ENCODE measurements at places on chromosomes 1 and 21.

DNA sequence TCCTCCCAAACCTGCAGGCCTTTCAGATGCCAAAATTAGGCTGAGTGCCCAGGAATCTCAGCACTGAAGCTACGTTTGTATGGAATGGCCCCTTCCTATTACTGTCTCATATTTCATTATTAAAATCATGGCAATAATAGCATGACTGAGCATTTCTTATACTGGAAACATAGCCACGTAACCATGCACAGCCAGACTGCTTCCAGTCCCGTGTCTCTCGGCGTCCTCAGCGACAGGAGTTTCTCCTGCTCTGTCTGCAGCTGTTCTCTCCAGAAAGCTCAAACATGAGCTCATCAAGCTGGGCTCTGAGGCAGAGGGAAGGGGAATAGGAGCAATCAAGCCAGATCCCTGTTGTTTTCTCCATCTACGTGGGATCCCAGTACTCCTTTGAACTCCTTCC, 104.0 kb downstream of the CDC7 start:
- no peak overlapping the region for H3K4me3 ChIP-seq
- DNase-seq: no peak
- H3K27ac ChIP-seq: no peak overlapping the region
- no peaks in the 10 kb centered on the region for H3K27me3 ChIP-seq
- H3K4me1 ChIP-seq: no peaks in the 10 kb centered on the region
- H3K36me3 ChIP-seq: no peaks in the 10 kb centered on the region

- no peaks in the 10 kb centered on the region for H3K4me1 ChIP-seq
- no peak overlapping the region for H3K27ac ChIP-seq
- DNase-seq: no peak
- no peaks in the 10 kb centered on the region for H3K27me3 ChIP-seq
- H3K4me3 ChIP-seq: no peak overlapping the region
- no peaks in the 10 kb centered on the region for H3K36me3 ChIP-seq
These were observed 32.2 kb downstream of the EVI5 start for GRCh38 chr1:92752719-92753118.

DNA sequence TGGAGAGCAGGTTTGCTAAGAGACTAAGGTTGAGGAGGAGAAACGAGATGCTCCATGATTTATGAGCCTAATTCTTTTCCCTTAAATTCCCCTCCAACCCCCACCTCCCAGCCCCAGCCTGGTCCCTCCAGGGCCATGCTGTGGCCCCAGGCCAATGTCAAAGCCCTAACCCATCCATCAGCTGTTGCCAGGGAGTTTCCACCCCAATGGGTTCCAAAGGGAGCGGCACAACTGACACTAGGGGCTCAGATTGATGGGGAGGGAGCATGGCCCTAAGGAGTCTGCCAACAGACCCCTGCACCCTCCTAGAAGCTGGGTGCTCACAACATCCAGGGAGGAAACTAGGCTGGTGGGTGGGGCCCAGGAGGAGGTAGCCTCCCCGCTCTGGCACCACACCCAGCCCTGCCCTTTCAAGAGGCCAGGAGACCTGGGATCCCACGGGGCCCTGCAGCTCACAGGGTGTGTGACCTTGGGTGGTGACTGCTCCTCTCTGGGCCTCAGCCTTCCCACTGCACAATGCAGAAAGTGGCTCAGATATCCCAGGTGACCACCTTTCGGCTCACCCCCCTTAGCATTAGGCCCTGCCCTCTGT, 12.9 kb downstream of the AHDC1 start:
- H3K27ac ChIP-seq: peak overlapping the region; percentile 86
- H3K4me3 ChIP-seq: no peak overlapping the region
- H3K36me3 ChIP-seq: no peaks in the 10 kb centered on the region
- DNase-seq: no peak

DNA sequence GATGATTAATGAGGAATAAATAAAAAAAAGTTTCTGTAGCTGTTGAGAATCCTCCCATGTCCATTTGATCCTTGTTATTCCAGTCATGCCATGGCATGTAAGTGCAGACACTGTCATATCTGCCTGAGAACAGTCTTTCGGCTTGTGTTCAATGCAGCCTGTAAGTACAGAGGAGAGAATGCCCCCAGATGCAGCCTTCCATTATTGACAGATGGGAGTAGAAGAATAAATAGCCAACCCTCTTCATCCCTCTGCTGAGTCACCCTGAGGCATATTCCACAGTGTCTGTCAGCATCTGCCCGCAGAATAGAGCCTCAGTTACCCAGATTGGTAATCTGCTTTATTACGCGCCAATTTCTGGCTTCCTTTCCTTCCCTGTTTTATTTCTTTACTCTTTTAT, 139.4 kb downstream of the LRRC7 start:
- no peaks in the 10 kb centered on the region for H3K27me3 ChIP-seq
- peaks cover 8% of the 10 kb centered on the region for H3K4me1 ChIP-seq
- H3K27ac ChIP-seq: no peak overlapping the region
- H3K36me3 ChIP-seq: no peaks in the 10 kb centered on the region
- DNase-seq: no peak

GRCh38 chr1:110798691-110799256, 74.2 kb upstream of the CD53 start:
- no peaks in the 10 kb centered on the region for H3K27me3 ChIP-seq
- H3K4me3 ChIP-seq: no peak overlapping the region
- no peaks in the 10 kb centered on the region for H3K36me3 ChIP-seq
- no peak for DNase-seq
- H3K27ac ChIP-seq: no peak overlapping the region
- H3K4me1 ChIP-seq: no peaks in the 10 kb centered on the region

DNA sequence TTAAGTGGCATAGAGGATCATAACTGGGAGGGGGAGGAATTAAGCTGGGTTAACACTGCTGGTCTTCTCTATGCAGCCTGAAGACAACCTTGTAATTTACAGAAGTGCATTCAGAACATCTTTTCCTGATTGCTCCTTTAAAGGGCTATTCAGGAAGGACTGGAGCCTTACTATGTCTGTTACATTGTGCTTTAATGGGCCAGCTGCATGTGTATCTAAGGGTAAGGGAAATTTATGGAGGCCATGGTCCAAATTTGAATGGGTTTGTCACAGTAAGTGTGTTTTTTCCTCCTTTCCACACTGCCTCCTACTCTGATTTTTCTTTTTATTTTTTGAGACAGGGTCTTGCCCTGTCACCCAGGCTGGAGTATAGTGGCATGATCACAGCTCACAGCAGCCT, 19.6 kb downstream of the C1orf21 start:
- H3K4me3 ChIP-seq: no peak overlapping the region
- H3K36me3 ChIP-seq: no peaks in the 10 kb centered on the region
- H3K4me1 ChIP-seq: no peaks in the 10 kb centered on the region
- no peak for DNase-seq
- no peaks in the 10 kb centered on the region for H3K27me3 ChIP-seq

DNA sequence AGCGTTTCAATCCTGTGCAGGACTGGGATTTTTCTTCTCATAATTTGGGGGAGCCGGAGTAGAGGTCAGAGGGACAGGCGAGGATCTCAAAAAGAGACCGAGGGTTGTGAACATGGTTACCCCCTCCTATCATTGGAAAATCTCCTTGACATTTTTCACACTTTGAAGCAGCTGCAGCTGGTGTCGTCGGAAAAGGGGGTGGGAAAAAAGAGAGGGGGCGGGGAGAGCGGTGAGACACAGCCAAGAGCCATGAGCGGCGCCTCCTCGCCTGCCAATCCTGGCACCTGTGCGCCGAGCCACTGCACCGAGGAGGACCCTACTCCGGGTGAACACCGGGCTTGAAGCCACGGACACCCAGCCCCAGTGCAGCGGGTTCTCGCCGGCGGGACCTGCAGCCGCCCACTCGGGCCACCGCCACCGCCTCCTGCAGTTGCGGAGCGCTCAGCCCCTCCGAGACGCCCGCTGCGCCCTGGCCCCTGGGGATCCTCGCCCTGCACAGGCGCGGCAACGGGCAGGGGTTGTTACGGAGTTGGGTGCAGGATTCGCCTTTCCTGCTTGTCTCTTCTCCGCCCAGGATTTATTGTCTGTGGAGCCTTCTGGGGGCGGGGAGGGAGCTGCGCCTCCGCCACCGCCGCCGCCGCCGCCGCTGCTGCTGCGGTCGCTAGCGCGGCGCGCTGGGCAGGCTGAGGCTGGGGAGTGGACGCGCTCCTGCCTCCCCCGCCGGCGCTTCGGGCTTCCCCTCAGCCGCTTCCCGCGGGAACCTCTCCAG, at the start of gene LRRC7:
Gene LRRC7, plus strand, starts transcription at position 271 of the 769 bp plus-strand sequence. CDS start 718 bp downstream, outside the sequence.
- H3K27me3 ChIP-seq: no peaks in the 10 kb centered on the region
- no peaks in the 10 kb centered on the region for H3K36me3 ChIP-seq
- peaks cover 8% of the 10 kb centered on the region for H3K4me1 ChIP-seq
- DNase-seq: no peak

GRCh38 chr1:183048087-183049085, 25.2 kb downstream of the LAMC1 start:
- no peak for DNase-seq
- H3K4me3 ChIP-seq: no peak overlapping the region
- peaks cover 23% of the 10 kb centered on the region for H3K4me1 ChIP-seq
- H3K27ac ChIP-seq: no peak overlapping the region

DNA sequence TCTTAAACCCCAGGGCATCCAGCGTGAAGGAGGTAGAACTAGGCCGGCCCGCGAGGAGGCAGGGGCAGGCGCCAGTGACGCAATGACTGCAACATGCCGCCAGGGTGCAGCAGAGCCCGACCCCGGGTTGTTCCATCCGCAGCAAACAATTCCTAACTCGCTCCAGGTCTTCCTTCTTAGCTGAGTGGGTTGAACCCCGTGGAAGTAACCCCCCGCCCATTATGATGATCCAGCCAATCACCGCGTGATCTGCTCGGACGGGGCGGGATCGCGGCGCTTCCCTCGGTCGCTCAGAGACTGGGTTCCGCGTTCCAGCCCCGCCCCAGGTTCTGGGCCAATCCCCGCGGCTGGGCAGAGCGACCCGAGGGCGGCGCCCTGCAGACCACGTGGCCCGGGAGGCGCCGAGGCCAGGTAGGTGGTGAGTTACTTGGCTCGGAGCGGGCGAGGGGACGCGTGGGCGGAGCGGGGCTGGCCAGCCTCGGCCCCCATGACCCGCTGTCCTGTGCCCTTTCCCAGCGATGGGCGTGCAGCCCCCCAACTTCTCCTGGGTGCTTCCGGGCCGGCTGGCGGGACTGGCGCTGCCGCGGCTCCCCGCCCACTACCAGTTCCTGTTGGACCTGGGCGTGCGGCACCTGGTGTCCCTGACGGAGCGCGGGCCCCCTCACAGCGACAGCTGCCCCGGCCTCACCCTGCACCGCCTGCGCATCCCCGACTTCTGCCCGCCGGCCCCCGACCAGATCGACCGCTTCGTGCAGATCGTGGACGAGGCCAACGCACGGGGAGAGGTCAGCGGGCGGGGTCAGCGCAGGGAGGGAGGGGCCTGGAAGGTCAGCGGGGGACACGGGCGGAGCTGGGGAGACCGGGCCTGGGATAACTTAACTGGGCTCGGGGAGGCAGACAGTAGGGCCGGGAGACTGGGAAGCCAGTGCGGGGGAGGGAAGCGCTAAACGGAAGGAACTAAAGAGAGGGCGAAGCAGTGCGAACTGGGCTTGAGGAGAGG, at the start of gene DUSP23:
Gene DUSP23, plus strand, starts transcription at position 380 of the 1,000 bp plus-strand sequence. Its CDS starts 139 bp downstream, at position 519.
- peak within 1 kb of the TSS; percentile 91 for H3K27ac ChIP-seq
- DNase-seq: peak; percentile 72
- H3K36me3 ChIP-seq: no peaks in the 10 kb centered on the region
- H3K4me3 ChIP-seq: peak within 1 kb of the TSS; percentile 95

DNA sequence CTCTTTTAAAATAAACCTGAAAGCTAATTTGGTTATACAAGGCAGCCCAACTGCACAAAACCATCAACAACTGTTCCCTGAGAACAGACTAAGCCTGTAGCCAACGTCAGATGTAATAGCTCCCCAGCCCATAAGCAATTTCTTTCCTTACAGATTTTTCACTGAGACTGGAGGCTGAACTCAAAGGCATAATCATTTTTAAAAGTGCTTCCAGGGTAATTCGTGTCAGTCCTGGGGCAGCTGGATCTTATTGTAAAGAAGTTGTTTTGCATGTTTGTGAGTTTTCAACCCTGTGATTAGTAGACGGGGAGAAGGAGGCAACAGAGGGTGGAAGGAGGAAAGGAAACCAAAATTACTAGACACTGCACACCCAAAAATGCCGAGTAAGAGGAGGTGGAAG, 3.2 kb downstream of the DPT start:
- no peak for DNase-seq
- H3K36me3 ChIP-seq: no peaks in the 10 kb centered on the region
- H3K27me3 ChIP-seq: no peaks in the 10 kb centered on the region
- peaks cover 9% of the 10 kb centered on the region for H3K4me1 ChIP-seq
- peak overlapping the region; percentile 70 for H3K27ac ChIP-seq

DNA sequence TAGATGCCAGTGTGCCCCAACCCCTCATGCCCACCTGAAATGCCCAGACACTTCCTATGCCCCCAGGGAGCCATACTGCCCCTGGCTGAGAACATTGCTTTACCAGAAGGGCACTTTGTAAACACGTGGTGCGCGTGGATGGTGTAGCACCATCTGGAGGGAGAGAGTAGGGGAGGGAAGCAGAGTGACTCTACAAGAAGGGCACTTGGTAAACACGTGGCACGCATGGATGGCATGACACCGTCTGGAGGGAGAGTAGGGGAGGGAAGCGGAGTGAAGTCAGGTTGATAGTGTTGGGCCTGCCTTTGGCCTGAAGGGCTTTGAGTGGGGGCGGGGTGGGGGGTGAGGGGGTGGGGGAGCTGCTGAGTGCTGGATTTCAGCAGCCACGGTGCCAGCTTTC, 324.0 kb upstream of the VAMP3 start:
- no peaks in the 10 kb centered on the region for H3K27me3 ChIP-seq
- no peak for DNase-seq
- no peak overlapping the region for H3K4me3 ChIP-seq
- no peak overlapping the region for H3K27ac ChIP-seq

GRCh38 chr1:159056069-159056698, 20.4 kb downstream of the AIM2 start:
- H3K4me3 ChIP-seq: no peak overlapping the region
- no peak for DNase-seq
- H3K4me1 ChIP-seq: peaks cover 36% of the 10 kb centered on the region
- peaks cover 52% of the 10 kb centered on the region for H3K36me3 ChIP-seq

DNA sequence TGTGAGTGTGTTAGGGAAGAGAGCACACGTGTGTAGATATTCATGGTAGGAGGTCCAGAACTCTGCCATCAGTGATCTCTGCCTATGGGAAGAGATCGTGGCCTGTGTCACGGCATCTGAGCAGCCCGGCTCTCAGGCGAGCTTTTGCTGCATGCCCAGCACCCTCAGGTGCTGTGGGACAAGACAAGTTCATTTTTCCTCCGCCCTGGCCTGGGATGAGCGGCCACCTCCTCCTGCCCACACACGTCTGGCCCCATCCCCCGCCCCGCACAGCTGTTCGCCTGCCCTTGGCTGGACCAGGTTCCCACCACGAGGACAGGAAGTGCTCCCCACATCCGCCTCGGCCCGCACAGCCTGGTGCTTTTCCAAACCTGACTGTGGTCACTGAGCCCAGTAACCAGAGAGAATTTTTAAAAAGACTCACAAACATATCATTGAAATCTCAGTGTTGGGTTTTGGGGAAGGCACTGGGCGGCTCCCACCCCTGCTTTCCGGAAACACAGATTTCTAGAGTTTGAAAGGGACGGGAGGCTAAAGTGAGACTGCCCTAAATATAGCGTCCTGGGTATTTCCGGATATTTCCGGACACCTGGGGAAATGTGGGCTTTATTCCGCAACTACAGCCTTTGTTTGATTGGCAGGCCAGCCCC, 18.0 kb downstream of the BMP8A start:
- no peak overlapping the region for H3K27ac ChIP-seq
- H3K36me3 ChIP-seq: no peaks in the 10 kb centered on the region
- H3K4me3 ChIP-seq: no peak overlapping the region
- H3K27me3 ChIP-seq: no peaks in the 10 kb centered on the region
